Activated T-helper 1 cell treated with anti-CD3 and anti-CD28 coated beads, Interleukin-12 subunit alpha, Interleukin-12 subunit beta, Interleukin-2, Interleukin-4 antibody, amounts not matched to agents 30 ng/mL and 10 ng/mL and 1 ng/mL, durations not matched to agents 14 hours and 24 hours and 36 hours (primary cell): ENCODE measurements at places on chromosomes 4 and X. TPM values are rescaled to one million over a fixed set of nuclear protein-coding genes. Genes with fewer than 3 reads are reported as not detected.

The F9 gene
- not detected in 2 replicates for total RNA-seq

The XAGE1A gene
- total RNA-seq = not detected in 2 replicates

The BEND2 gene
- total RNA-seq = not detected in 2 replicates

The STOX2 gene
- total RNA-seq = not detected in 2 replicates

The UGT2B10 gene
- total RNA-seq = not detected in 2 replicates

The PAGE4 gene
- not detected in 2 replicates for total RNA-seq

The CLDN34 gene
- not detected in 2 replicates for total RNA-seq
